Fibroblast of villous mesenchyme (primary cell): ENCODE measurements at places on chromosomes 11 and 22. TPM values are rescaled to one million over a fixed set of nuclear protein-coding genes. Genes with fewer than 3 reads are reported as not detected.

DNA sequence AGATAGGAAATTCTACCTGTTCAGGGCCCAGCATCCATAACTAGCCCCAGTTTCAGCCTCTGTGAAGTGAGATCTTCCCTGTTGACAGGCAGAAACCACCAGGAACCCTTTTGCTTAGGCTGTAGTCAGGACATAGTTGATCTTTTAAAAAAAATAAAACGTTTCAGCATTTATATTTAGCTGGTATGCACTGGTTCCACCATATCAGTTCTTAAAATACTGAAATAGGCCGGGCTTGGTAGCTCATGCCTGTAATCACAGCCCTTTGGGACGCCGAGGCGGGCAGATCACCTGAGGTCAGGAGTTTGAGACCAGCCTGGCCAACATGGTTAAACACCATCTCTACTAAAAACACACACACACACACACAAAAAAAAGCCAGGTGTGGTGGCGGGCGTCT lies 35.3 kb downstream of the GALNT18 start:
- no peak for DNase-seq

DNA sequence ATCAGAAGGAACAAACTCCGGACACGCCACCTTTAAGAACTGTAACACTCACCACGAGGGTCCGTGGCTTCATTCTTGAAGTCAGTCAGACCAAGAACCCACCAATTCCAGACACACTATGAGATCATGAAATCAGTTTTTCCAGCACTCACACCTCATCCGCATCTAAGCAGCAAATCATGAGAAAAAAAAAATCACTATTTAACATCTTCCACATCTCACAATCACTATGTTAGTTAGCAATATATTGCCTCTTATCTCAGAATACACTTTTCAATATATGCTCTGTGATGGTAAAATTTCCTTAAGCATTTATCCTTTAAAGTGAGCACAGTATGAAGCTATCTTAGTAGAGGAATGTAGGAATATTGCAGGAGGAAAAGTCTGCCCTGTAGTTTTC lies 328.7 kb downstream of the FAM181B start:
- DNase-seq = no peak

DNA sequence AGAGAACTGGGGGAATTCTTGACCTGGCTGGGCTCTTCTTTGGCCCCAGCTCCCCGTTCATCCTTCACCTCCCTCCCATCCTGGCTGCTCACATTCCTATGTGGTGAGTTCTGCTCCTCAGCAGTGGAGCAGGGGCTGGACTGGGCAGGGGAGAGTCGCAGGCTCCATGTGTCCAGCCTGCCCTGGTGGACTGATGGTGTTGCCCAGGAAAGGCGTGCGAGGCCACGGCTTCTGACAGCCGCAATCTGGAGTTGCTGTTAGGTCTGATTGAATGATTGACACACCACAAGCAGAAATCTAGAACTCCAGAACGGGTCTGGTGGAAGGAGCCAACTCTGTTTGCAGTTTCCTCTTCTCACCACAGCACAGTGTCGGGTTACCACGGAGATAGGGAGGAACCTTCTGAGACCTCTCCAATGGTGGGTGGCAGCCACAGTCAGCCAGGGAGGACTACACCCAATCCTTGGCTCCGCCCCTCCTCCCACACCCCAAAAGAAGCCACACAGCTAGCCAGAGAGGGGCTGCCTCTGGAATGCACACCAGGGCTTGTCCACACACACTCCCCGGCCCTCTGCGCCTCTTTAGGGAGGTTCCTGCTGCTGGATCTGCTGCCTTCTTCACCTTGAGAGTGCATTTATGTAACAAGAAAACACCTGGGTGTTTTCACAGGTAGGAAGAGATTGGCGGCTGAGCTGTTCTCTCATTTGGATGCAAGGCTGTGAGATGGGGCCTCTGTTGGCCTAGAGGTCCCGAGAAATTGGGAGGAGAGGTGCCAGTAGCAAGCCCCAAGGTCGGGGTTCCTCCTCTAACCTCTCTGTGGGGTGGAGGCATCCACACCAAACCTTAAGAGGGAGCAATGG lies 56.4 kb upstream of the CD44 start:
- peak; percentile 72 for DNase-seq

DNA sequence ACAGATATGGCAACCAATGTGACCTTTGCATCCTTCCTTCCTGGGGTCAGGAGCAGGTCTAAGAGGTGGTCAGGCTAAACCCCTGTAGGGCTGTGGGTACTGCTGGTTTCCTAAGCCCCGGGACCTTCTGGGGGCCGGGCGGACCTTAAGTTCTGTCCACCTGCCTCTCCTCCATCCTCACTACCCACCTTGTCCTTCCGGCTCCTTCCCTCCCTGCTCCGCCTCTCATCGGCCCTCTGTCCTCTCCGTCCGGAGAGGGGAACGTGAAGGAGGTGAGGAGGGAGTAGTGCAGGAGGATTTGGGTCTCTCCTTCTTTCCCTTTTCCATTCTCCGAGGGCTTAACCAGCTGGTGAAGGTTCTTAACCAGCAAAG lies 28.3 kb upstream of the PARVB start:
- no peak for DNase-seq

DNA sequence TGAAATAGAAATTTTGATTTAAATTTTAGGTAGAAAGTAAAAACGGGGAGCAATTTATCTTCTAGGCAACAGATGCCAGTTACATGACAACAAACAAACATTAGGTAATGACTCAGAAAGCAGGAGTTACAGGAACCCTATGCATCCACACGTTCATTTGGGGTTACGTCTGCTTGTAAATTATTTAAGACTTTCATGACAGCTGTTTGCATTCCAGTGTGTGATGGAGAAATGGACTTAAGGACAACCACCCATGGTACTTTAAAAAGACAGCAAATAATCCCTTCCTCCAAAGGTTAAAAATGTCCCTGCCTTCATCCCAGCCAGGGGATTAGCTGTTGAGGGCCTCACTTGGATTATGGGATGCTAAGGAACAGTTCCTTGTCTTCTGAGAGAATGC lies 11.8 kb downstream of the E2F8 start:
- DNase-seq = peak; percentile 70

DNA sequence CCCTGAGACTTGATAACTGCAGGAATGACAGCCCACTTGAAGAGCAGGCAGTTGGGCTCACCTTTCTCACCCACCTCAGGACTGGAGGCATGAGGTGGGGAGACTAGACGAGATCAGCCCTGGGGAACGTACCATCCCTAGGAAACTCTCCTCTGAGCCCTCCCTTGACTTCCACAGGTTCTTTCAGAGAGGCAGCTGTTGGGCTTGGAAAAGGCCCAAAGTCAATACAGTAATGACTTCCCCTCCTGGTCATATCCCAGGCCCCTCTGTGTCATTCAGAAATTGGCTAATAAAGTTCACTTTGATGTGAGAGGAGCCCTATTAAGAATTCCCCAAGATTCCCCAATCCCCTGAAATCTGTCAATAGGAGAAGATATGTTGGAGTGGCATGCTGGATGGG lies 5.8 kb upstream of the NECTIN1 start:
- no peak for DNase-seq

GRCh38 chr11:43573873-43574272 lies 106.7 kb upstream of the HSD17B12 start:
- DNase-seq = no peak

DNA sequence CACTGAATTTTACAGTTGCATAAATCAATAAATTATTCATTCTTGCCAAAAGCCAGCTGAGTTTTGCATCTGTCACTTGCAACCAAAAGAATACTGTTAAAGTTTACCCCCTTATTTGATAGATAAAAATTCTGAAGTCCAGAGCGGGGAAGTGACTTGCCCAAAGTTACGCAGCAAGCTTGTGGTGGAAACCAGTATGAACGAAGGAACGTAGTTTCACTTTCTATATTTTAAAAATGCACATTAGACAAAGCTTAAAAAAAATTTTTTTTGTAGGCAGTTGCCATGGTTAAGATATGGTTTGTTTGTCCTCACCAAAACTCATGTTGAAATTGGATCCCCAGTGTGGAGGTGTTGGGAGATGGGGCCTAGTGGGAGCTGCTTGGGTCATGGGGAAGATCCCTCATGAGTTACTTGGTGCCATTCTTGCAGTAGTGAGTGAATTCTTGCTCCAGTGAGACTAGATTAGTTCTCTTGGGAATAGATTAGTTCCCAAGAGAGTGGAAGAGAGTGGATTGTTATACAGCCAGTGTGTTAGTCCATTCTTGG lies 46.3 kb upstream of the SEZ6L start:
- DNase-seq = no peak

- DNase-seq = peak; percentile 23
Observed at GRCh38 chr11:58658623-58659022, 36.2 kb downstream of the CNTF start.

- no peak for DNase-seq
Observed at GRCh38 chr11:128448981-128449713, 138.2 kb downstream of the ETS1 start.

GRCh38 chr11:84812471-84812969 lies 814.6 kb downstream of the DLG2 start:
- DNase-seq = no peak

- peak; percentile 87 for DNase-seq
Observed at GRCh38 chr11:119094816-119095065, 6.9 kb downstream of the DPAGT1 start.

- DNase-seq = no peak
Observed at GRCh38 chr11:15547685-15548084, 433.0 kb downstream of the INSC start.

DNA sequence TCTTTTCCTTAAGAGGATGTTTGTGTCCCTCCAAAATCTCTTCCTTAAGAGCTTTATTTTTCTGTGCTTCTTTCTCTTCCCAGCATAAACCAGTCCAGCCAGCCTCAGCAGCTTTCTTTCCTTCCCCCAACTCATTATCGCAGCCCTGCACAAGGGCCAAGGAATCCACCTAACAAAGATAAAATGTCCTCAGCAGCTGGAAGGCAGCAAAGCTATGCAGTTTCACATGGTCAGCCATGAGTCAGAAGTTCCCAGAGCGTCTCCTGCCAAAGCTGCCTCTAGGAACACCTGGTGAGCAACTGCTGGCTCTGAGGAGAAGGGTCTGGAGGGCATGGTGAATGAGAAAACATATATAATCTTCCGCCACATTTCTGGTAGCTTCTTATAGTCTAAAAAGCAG lies 45.3 kb upstream of the HMGXB4 start:
- DNase-seq = peak; percentile 51

DNA sequence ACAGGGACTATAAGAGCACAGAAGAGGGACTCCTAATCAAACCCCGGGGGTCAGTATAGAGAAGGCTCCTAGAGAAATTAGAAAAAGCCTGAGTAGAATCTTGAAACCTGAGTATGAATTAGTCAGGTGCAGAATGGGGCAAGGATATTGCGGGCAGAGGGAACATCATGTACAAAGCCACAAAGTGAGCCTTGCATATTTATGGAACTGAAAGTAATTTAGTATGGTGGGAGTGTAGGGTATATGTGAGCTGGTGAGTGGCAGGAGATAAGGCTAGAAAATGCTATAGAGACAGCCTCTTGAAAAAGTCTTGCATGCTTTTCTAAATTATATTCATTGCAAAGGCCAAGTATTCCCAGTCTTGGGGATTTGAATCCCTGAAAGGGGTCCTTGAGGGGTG lies 93.7 kb downstream of the STIM1 start:
- no peak for DNase-seq

DNA sequence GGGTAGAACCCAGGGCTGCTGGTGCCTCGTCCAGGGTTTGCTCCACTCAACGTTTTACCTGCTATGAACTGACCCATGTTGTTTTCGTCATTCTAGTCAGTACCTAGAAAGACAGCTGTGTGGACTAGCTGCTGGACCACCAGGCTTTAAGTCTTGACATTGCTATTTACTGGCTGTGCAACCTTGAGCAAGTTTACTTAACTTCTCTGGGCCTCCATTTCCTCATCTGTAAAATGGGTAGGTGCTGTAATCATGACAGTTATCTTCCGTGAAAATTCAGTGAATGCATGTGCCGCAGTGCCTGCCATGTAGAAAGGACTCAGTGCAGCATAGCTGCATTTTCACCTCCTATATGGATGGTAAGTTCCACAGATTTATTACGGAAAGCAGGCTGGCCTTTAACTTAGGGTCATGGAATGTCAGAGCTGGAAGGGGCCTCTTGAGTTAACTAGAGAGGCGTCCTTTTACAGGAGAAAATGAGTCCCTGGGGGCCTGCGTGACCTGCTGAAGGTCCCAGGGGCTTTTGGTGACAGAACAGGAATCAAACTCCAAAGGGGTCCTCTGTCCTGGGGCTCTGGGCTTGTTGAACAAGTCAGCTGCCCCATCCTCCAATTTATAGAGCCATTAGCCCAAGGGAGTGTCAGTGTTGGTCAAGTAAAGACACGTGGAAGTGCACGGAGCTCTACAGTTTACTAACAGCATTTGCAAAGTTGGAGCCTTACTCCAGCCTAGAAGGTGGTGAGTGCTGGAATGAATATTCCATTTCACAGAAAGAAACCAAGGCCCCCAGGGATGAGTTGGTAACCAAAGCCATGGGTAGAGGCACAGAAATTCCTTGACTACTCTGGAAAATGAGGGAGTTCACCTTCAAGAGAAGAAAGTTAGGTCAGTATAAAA lies 12.0 kb upstream of the MALAT1 start:
- DNase-seq = no peak

GRCh38 chr11:63639199-63639832 lies 25.1 kb upstream of the PLAAT3 start:
- peak; percentile 52 for DNase-seq

DNA sequence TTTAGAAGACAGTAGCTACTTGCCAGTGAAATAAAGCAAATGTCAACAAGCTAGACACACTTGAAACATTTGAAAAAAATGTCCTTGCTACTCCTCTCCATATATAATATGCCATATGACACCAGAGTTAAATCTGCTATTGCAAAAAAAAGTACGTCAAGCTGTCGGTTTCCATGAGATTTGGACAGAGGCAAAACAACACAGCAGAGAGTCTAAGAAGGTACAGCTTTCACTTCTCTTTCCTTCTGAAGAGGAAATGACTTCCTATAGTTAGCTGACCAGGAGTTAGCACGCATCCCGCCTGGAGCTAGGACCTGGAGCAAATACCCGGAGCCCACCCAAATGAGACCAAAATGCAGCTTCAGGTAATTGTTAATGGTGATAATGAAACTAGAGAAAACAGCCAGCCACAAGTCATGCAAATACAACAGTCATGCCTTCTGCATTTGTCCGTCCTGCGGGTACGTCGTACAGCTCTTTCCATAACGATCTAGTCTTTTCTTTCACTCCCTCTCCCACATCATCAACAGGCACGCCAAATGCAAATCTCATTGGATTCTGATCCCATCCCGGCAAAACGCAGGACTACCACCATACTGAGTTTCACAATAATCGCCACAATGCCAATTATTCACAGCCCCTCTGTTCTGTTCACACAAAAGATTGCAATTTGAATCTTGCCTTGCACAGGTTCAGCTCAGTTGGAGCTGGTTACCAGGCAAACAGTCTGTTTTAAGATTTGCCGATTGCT lies 395.0 kb upstream of the CCDC90B start:
- DNase-seq = no peak

The GAL gene
- total RNA-seq = not detected in 2 replicates

The NRXN2 gene
- total RNA-seq = 2.6 and 5.2 TPM in 2 replicates

The P2RX3 gene
- total RNA-seq = not detected in 2 replicates

The ZDHHC8 gene
- 8.1 and 10.8 TPM in 2 replicates for total RNA-seq

The PKNOX2 gene
- total RNA-seq = 0.86 and 2.9 TPM in 2 replicates

The TENM4 gene
- total RNA-seq = 10.4 and 21.3 TPM in 2 replicates

The TEX12 gene
- 0.32 TPM in 1 of 2 replicates, not detected in the other for total RNA-seq

The SLN gene
- total RNA-seq = not detected in 2 replicates

The IGF2 gene
- total RNA-seq = 26.8 and 44.8 TPM in 2 replicates
